ENCODE measurements at places on chromosomes 1 and 21.

DNA sequence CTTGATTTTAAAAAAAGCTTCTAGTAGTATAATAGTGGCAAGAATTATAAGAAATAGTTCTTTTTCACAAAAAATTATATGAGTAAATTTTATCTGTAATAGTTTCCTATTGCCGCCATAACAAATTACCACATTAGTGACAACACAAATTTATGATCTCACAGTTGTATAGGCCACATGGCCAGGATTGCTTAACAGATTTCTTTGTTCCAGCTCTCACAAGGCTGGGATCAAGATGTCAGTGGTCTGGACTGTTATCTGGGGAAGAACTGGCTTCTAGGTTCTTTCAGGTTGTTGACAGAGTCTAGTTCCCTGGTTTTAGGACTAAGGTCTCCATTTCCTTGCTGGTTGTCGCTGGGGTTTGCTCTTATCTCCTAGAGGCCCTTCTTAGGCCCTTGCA is 236.4 kb downstream of the USP25 start:
- no peak for DNase-seq

DNA sequence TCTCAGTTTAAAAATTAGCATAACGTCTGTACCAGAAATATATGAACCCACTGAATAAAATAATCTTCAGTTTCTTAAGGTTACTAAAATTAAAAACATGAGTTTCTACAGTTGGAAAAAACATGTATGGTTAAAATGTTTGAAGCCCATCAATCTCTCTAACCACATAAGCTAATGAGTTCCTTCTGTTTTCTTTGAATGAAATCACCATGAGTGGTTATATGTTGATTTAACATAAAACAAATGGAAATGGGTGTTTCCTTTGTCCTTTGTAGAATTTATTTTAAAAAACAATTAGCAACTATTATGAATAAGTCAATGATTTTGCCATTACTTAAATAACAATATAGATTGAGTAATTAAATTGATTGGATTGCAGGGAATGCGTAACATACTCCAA is 3.0 kb upstream of the ADGRL2 start:
- no peak for DNase-seq

DNA sequence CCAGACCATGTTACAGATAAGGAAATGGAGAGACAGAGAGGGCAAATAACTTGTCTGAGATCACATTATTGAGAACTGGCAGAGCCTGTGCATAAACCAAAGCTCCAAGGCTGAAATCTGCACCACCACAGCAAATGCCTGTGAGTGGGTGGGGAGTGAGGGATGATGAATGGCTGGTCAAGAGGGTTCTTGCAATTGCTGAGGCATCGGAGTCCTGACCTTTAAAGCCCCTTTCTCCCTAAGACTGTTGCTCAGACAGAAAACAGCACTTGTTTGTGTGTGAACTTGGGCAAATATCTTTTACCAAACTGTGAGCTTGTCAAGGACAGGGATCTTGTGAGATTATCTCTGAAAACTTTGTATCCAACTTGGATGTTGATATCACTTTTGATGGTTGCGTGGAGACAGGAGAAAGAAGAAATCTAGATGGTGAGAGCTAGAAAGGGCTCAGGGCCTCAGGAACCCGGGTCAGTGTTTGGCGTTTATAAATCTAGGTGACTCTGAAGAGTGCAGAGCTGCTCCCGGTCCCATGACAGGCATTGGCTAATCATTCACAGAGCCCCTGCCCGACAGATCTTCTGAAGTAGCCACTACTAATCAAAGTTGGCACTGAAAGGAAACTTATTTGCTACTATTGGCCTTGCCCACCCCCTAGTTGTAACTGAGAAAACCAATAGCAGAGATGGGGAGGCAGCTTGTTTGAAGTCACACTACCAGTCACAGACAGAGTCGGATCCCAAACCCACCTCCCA is 122.3 kb downstream of the FOXD2 start:
- no peak for DNase-seq

DNA sequence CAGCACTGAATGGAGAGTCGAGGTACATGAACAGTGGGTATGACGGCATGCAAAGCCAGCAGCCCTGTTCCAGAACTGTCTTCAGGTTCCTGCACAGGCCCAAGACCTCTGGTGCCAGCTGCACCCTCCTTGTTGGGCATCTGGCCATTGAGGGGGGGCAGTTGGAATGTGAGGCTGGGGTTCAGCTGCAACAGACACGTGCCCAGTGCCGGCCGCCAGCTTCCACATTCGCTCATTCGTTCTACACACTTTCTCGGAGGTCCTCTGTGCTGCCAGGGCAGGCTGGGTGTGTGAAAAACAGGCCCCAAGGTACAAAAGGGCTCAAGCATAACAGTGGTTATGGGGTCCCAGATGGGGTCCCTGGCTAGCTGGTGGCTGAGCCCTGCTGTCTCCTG is 37.9 kb upstream of the SLC19A1 start:
- DNase-seq, result peak; percentile 35

DNA sequence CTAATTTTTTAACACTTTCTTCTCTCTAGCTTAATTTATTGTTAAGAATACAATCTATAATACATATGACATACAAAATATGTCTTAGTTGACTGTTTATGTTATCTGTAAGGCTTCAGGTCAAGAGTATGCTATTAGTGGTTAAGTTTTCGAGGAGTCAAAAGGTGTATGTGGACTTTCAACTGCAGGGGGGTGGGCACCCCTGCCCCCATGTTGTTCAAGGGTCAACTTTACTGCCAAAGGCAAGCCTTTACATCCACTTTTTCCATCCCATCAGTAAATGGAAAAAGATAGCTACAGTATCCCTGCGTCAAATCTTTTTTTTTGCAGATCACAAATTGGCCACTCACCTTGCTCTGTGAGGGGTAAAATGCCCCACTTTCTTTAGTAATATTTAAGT is 6.3 kb downstream of the METTL18 start:
- no peak for DNase-seq

- no peak for DNase-seq
Observed at GRCh38 chr1:182054698-182055326, 6.7 kb downstream of the ZNF648 start.

GRCh38 chr1:62309906-62310305 is 9.3 kb downstream of the KANK4 start:
- DNase-seq, result no peak

- DNase-seq, result no peak
Observed at GRCh38 chr1:245079021-245079609, 75.7 kb upstream of the KIF26B start.

GRCh38 chr1:37807220-37807554 is 403 bp upstream of the C1orf122 start:
- DNase-seq, result no peak

- DNase-seq, result no peak
Observed at GRCh38 chr1:208044589-208045462, 133.9 kb upstream of the CD34 start.

GRCh38 chr1:59598120-59598440 is 216.7 kb upstream of the HOOK1 start:
- no peak for DNase-seq
